ENCODE measurements at places on chromosomes 3 and 15. TPM values are rescaled to one million over a fixed set of nuclear protein-coding genes. Genes with fewer than 3 reads are reported as not detected.

The SI gene
- not detected for total RNA-seq

The SLC9A9 gene
- 0.11 TPM for total RNA-seq

The LRTM1 gene
- total RNA-seq, result not detected

The SEMA3B gene
- total RNA-seq, result 6.6 TPM

The TTLL13 gene
- total RNA-seq, result 0.14 TPM

The SLC7A14 gene
- total RNA-seq, result not detected

The CNBP gene
- 343 TPM for total RNA-seq

The CHRNA3 gene
- 0.20 TPM for total RNA-seq

The SPATA12 gene
- 0.41 TPM for total RNA-seq

The HRG gene
- not detected for total RNA-seq

The MAP6D1 gene
- 7.8 TPM for total RNA-seq

The ECT2 gene
- 73.8 TPM for total RNA-seq

The CIB1 gene
- total RNA-seq, result 205 TPM

The SLC51B gene
- 18.9 TPM for total RNA-seq

The WDR93 gene
- 0.64 TPM for total RNA-seq

The ZNF717 gene
- 2.9 TPM for total RNA-seq

The TRAT1 gene
- not detected for total RNA-seq

The RFX7 gene
- total RNA-seq, result 12.3 TPM

The RAD51 gene
- 18.0 TPM for total RNA-seq

The PPP1R14D gene
- total RNA-seq, result not detected

The SPINK8 gene
- total RNA-seq, result not detected

The TLR9 gene
- not detected for total RNA-seq

The GOLIM4 gene
- total RNA-seq, result 19.2 TPM

The PLA2G4D gene
- not detected for total RNA-seq

The CHRM5 gene
- total RNA-seq, result not detected

The HIGD1A gene
- total RNA-seq, result 48.4 TPM

The MNS1 gene
- 2.7 TPM for total RNA-seq

The ARGFX gene
- total RNA-seq, result not detected

The P2RY1 gene
- 0.54 TPM for total RNA-seq

The SPINT1 gene
- 1.2 TPM for total RNA-seq

The GLDN gene
- total RNA-seq, result not detected

The TAGLN3 gene
- not detected for total RNA-seq

The CD200R1 gene
- total RNA-seq, result 0.06 TPM

The ESYT3 gene
- total RNA-seq, result 0.54 TPM

The LINGO1 gene
- total RNA-seq, result 8.1 TPM

The NR2E3 gene
- not detected for total RNA-seq

The CHRFAM7A gene
- total RNA-seq, result 6.6 TPM

The SSUH2 gene
- 0.90 TPM for total RNA-seq

The HYAL1 gene
- 0.80 TPM for total RNA-seq

The WNT7A gene
- 0.19 TPM for total RNA-seq

The GRK7 gene
- not detected for total RNA-seq

The POMGNT2 gene
- 9.3 TPM for total RNA-seq

The ANKUB1 gene
- total RNA-seq, result not detected

The CNTN4 gene
- not detected for total RNA-seq

The C3orf20 gene
- not detected for total RNA-seq

Measured in A549 treated with ZK216348 at 1 μM for 4 hours (cell line).